ENCODE measurements at places on chromosomes 5 and 9. TPM values are rescaled to one million over a fixed set of nuclear protein-coding genes. Genes with fewer than 3 reads are reported as not detected.
A peak's percentile ranks its signal among the peaks of the same experiment; 100 is the strongest.

DNA sequence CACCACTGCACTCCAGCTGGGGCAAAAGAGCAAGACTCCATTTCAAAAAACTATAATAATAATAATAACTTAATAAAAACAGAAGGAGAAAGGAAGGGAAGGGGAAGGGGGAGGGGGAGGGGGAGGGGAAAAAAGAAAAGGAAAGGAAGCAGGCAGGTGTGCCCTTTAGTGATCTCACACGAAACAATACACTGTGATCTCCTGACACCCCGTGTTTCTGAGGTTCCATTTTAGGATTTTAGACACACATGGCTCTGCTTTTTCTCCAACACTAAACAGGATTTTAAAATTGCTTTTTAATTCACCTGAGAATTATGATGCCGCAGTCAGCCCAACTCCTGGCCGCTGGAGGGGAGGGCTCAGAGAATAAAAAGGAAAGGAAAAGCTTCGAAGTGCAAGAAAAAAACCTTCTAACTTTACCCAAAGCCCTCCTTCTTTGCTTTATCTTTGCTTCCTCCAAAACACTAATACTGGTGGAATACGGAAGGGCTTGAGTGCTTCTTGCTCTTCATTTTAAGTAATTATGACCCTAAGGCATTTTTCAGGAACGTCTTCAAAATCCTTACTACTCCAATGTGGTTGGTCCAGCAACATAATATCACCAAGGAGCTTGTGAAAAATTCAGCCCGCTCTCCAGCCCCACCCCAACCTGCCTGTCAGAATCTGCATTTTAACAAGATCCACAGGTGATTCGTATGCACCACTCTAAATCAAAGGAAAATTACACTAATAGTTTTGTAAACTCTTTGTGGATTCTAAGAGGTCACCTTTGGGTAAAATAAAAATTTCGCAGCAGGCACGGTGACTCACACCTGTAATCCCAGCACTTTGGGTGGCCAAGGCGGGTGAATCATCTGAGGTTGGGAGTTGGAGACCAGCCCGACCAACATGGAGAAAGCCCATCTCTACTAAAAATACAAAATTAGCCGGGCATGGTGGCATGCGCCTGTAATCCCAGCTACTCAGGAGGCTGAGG is 66.0 kb downstream of the MYO10 start:
- H3K4me3 ChIP-seq = no peak overlapping the region
- no peaks in the 10 kb centered on the region for H3K36me3 ChIP-seq
- DNase-seq = no peak
- no peak overlapping the region for H3K27ac ChIP-seq

GRCh38 chr5:116858705-116859333 is 284.2 kb upstream of the SEMA6A start:
- H3K4me3 ChIP-seq = no peak overlapping the region
- H3K27me3 ChIP-seq = no peaks in the 10 kb centered on the region
- no peak for DNase-seq
- H3K36me3 ChIP-seq = no peaks in the 10 kb centered on the region
- H3K4me1 ChIP-seq = no peaks in the 10 kb centered on the region

DNA sequence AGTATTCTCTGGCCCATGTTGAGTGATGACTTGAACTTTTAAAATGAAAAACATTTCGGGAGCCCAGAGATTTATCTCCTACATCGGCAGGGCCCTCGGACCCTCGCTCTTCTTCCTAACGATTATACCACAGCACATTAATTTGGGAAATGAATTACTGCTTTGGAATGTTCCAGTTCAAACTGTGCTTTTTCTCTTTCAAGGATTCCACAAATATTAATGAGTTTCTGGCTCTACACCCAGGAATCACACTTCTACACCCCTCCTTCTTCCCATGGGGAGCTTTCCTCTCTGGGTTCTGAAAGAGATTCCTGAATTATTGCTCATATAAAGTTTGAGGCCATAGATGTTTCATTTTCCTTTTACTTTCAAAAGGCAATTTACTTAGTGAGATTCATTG is 41.2 kb downstream of the NSG2 start:
- H3K4me1 ChIP-seq = no peaks in the 10 kb centered on the region
- no peak overlapping the region for H3K4me3 ChIP-seq
- H3K27ac ChIP-seq = no peak overlapping the region
- DNase-seq = no peak
- H3K27me3 ChIP-seq = no peaks in the 10 kb centered on the region

GRCh38 chr5:31569068-31569467 is 37.0 kb downstream of the C5orf22 start:
- H3K27me3 ChIP-seq = no peaks in the 10 kb centered on the region
- H3K36me3 ChIP-seq = no peaks in the 10 kb centered on the region
- no peak for DNase-seq

DNA sequence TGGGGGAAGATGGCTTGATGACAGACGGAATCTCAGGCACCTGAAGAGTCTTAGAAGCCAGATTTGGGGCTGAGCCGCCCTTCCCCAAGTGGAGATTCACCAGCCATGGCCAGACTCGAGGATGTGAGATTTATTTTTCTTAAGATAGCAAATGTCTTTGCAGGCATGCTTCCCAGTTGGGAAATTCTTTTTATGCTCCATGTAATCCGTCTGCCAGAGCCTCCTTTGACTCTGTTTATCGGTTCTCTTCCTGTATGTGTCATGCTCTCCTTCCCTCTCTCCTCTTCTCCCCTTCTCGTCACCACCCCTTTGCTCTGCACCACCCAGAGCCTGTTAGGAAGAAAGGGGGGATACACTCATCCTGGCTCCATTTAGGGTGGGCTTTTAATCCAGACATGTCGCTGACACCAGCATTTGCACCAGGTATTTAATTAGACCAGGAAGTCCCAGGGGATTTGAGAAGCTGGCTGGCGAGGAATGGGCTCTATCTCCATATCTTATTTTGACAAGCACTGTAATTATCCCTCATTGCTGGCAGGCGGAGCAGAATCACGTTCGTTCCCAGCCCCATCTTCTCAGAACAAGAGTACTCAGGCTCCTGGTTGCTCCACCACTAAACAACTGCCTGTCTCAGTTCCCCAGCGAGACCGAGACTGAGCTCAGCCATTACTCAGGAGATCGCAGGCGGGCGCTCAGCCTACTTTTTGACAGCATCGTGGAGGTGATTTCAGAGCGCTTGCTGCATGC is 50.9 kb downstream of the KCNIP1 start:
- no peak overlapping the region for H3K4me3 ChIP-seq
- no peaks in the 10 kb centered on the region for H3K27me3 ChIP-seq
- DNase-seq = no peak
- H3K27ac ChIP-seq = no peak overlapping the region
- peaks cover 3% of the 10 kb centered on the region for H3K4me1 ChIP-seq

- H3K4me1 ChIP-seq = no peaks in the 10 kb centered on the region
- H3K36me3 ChIP-seq = no peaks in the 10 kb centered on the region
- H3K27ac ChIP-seq = no peak overlapping the region
Measured at GRCh38 chr9:101848485-101848919, 110.1 kb upstream of the GRIN3A start.

- H3K4me1 ChIP-seq = no peaks in the 10 kb centered on the region
- DNase-seq = no peak
- H3K27me3 ChIP-seq = no peaks in the 10 kb centered on the region
- no peaks in the 10 kb centered on the region for H3K36me3 ChIP-seq
- no peak overlapping the region for H3K27ac ChIP-seq
Measured at GRCh38 chr5:7325975-7326913, 69.7 kb upstream of the ADCY2 start.

- no peak for DNase-seq
- H3K27ac ChIP-seq = no peak overlapping the region
- no peaks in the 10 kb centered on the region for H3K36me3 ChIP-seq
- H3K4me3 ChIP-seq = no peak overlapping the region
Measured at GRCh38 chr5:4643960-4644359, 496.2 kb upstream of the ADAMTS16 start.

DNA sequence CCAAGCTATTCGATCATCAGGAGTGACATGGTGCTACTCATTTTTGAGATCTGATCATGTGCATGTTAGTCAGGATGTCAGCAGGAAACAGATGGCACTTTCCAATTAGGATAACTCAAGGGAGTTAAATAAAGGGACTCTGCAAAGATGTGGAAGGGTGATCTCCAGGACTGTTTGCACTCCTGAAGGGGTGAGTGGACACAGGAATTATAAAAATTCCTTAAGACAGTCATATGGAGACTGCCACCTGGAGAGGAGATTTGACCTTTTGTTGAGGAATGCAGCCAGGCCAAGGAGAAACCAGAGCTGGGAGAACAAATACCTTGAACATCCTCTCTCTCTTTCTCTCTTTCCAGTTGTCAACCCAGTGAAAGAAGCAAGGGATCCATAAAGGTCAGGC is 189.1 kb downstream of the GABRG2 start:
- DNase-seq = no peak
- H3K36me3 ChIP-seq = no peaks in the 10 kb centered on the region
- H3K4me1 ChIP-seq = no peaks in the 10 kb centered on the region

DNA sequence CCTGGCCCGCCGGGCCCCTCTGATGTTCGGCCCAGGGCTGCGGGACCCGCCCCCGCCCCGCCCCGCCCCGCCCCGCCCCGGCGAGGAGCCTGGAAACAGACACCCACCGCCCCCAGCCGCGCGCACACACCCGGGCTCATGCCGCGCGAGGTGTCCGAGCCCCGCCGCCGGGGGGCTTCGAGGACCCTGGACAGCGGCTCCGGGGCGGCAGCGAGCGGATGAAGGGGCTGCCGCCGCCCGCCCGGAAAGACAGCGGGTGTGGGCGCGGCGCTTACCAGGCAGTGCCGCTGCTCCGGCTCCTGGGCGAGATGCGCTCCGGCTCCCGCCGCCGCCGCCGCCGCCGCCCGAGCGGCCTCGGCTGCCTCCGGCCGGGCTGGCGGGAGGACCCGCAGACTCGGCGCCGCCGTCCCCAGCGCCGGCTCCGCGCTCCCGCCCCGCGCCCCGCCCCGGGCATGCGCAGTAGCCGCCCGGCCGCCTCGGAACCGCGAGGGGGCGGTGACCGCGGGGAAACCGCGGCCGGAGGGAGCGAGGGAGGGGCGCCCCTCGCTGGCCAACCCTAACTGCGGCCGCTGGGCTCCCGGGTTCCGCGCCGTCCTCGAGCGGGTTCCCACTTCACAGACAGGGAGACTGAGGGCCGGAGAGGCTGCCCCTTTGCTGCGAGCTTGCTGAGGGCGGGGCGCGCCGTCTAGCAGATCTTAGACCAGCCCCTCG is at the start of gene GPRIN1:
Gene GPRIN1, minus strand, starts transcription at position 433 of the 711 bp plus-strand sequence. CDS start 10,322 bp downstream, outside the sequence.
- H3K27me3 ChIP-seq = peaks cover 3% of the 10 kb centered on the region
- H3K4me3 ChIP-seq = peak within 1 kb of the TSS; percentile 89

DNA sequence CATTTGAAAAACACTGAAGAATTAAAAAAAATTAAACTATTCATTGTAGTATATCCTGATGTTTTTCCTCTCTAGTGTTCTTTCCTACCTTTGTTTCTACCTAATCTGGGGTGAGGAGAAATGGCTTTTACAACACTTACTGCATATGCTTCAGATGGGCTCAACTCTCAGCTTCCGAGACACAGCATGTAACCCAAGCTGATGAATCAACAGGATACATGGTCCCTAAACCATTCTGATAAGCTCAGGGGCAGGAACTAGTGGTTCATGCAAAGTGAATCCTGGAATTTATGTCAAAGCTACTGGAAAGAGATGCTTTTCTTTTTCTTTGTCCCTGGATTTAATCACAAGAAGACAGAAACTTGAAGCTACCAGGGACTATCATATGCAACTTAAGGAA is 672.5 kb upstream of the RORB start:
- no peaks in the 10 kb centered on the region for H3K36me3 ChIP-seq
- no peak overlapping the region for H3K27ac ChIP-seq
- H3K27me3 ChIP-seq = no peaks in the 10 kb centered on the region
- H3K4me3 ChIP-seq = no peak overlapping the region
- H3K4me1 ChIP-seq = no peaks in the 10 kb centered on the region
- no peak for DNase-seq

DNA sequence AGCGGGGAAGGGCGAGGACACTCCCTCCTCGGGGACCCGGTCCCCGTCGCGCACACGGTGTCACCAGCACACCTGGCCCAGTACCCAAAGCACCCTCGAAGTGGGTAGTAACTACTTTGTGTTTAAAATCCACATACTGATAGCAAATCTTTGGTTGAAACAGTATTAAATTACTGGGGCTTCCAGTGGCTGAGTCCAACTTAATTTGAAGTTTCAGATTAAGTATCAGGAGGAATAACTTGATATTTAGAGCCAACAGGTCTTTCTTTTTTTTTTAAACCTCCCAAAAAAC is 615 bp downstream of the ATG10 start:
- no peak for DNase-seq
- peaks cover 5% of the 10 kb centered on the region for H3K4me1 ChIP-seq
- peaks cover 4% of the 10 kb centered on the region for H3K36me3 ChIP-seq
- peak overlapping the region; percentile 99 for H3K27ac ChIP-seq
- H3K27me3 ChIP-seq = no peaks in the 10 kb centered on the region

DNA sequence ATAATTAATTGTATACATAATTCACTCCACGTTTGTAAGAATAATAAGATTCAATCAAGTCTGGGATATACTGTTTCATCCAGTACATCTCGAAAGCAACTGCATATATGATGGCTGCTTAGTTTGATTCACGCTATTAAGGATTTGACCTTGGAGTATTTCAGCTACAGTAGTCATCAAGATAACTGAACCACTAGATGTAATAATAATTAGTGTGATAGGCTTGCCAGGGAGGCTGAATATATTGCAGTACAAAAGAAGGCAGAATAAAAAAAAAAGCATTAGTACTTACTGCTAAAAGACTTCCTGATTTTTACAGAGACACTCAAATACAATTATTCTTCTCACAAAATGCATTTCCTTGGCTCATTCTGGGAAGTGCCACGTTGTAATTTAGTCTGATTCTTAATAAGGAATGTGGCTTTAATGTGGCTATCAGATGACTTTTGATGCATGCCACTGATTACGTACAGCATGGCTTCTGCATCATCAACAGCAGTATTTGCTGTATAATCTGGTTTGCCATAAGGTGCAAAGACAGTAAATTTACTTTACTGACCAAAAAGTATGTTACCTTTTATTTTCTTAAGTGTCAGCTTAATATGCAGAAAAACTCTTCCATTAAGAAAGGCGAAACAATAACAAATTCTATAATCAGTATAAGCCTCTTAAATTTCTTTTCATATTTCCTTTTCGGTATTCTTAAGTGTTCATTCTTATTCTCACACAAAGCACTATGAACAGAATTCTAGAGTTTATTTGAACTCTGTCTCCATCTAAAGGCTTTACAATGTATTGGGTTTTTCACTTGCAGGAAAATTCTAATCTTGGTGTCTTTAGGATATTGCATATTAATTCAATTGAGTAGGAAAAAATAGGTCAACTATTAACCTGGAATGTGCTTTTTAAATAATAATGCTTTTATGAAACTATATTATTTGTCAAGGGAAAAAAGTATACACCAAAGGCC is 166.4 kb downstream of the SLF1 start:
- no peaks in the 10 kb centered on the region for H3K4me1 ChIP-seq
- H3K27me3 ChIP-seq = no peaks in the 10 kb centered on the region
- no peak overlapping the region for H3K27ac ChIP-seq
- DNase-seq = no peak
- H3K4me3 ChIP-seq = no peak overlapping the region

F12 gene
- total RNA-seq = 7.8 TPM

CD72 gene
- total RNA-seq = 2.5 TPM

FIBCD1 gene
- total RNA-seq = 1.4 TPM

COL23A1 gene
- 0.61 TPM for total RNA-seq

FCN1 gene
- total RNA-seq = 12.7 TPM

Data from upper lobe of left lung (tissue), 6 donors.